Endothelial cell (in vitro differentiated cells): ENCODE measurements at places on chromosomes 1 and 21. TPM values are rescaled to one million over a fixed set of nuclear protein-coding genes. Genes with fewer than 3 reads are reported as not detected.

DNA sequence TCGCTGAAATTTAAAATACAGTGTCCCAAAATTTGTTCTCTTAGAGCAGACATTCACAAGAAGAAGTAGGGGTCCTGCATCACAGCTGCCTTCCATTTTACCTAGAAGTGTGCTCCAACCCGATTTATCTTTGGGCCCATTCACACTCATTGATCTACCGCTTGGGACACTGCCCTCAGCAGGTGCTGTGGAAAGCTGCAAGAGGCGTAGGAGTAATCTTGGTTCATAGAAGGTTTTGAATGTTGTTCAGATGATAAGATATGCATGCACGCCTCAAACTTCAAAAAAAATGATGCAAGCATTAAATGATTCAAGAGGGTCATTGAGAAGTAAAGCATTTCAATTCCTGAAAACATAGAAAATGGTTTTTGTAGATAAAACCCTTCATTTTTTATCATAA is 18.6 kb upstream of the C1orf105 start:
- H3K27me3 ChIP-seq, result no peaks in the 10 kb centered on the region
- no peak overlapping the region for H3K4me3 ChIP-seq
- H3K27ac ChIP-seq, result no peak overlapping the region
- H3K36me3 ChIP-seq, result no peaks in the 10 kb centered on the region
- no peak for DNase-seq

DNA sequence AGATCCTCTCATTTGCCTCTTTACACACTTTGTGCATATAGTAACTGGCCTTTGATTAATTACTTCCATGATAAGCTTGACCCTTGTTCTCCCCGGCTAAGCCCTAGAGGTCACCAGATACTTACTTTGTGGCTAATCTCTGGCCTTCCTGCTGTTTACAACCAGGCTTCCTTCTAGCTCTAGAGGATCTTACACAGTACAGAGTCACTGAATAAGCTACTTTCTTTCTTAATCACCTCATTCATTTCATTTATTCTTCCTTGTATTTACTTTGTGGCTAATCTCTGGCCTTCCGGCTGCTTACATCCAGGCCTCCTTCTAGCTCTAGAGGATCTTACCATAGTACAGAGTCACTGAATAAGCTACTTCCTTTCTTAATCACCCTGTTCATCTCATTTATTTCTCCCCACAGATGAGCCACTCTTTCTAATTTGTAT is 144.3 kb upstream of the C1orf21 start:
- H3K4me1 ChIP-seq, result no peaks in the 10 kb centered on the region
- peaks cover 1% of the 10 kb centered on the region for H3K27me3 ChIP-seq
- no peak overlapping the region for H3K27ac ChIP-seq
- H3K36me3 ChIP-seq, result no peaks in the 10 kb centered on the region
- H3K4me3 ChIP-seq, result no peak overlapping the region

- no peak overlapping the region for H3K4me3 ChIP-seq
- H3K27me3 ChIP-seq, result peaks cover 5% of the 10 kb centered on the region
- H3K27ac ChIP-seq, result no peak overlapping the region
- no peak for DNase-seq
- no peaks in the 10 kb centered on the region for H3K36me3 ChIP-seq
- H3K4me1 ChIP-seq, result peaks cover 9% of the 10 kb centered on the region
Observed at GRCh38 chr1:116766616-116767469, 12.6 kb downstream of the CD2 start.

DNA sequence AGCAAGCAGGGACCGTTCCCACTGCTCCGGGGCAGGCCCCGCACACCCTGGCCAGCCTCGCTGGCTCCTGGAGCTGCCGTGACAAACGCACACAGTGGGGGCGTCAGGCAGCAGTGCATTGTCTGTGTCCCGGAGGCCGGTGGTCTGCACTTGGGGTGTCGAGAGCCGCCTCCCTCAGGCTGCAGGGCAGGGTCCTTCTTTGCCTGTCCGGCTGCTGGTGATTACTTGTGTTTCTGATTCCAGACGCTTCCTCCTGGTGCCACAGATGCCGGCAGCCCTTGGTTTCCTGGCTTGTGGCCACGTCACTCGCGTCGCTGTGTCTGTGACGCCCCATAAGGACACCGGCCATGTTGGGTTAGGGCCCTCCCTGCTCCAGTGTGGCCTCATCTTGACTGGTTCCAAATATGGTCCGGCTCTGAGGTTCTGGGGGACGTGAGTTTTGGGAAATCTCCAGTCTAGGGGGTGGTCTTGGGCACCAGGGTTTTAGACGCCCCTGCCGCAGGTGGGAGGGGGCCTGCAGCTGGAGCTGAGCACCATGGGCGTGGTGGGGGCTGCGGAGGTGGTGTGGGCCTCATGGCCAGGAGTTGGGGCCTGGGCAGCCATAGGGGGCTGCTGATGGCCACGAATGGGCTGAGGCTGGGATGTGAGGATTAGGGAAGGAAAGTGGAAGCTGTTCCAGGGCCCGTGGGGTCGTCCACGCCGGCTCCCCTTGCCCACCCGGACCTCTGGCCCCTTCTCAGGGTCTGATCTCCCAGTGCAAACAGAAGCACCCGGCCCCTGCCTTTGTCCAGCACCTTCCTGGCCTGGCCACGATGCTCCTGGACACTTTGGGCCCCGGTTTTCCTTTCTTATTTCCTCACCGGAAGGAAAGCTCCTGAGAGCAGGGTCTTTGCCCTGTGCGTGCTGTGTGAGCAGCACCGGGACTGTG is 41.0 kb downstream of the SLX9 start:
- peaks cover 2% of the 10 kb centered on the region for H3K27me3 ChIP-seq
- H3K4me3 ChIP-seq, result no peak overlapping the region
- DNase-seq, result no peak
- no peak overlapping the region for H3K27ac ChIP-seq
- H3K36me3 ChIP-seq, result peaks cover 4% of the 10 kb centered on the region
- no peaks in the 10 kb centered on the region for H3K4me1 ChIP-seq

GRCh38 chr1:101431956-101432510 is 195.2 kb downstream of the S1PR1 start:
- H3K36me3 ChIP-seq, result no peaks in the 10 kb centered on the region
- DNase-seq, result no peak
- H3K27ac ChIP-seq, result no peak overlapping the region
- H3K4me1 ChIP-seq, result no peaks in the 10 kb centered on the region
- no peaks in the 10 kb centered on the region for H3K27me3 ChIP-seq

The DMBX1 gene
- not detected for total RNA-seq

The KRTAP13-1 gene
- not detected for total RNA-seq

The SPTA1 gene
- 6.1 TPM for total RNA-seq
